ENCODE measurements at places on chromosomes 5 and 9.

- DNase-seq: no peak
Measured at GRCh38 chr5:17373406-17373805, 124.6 kb upstream of the TAF11L2 start.

DNA sequence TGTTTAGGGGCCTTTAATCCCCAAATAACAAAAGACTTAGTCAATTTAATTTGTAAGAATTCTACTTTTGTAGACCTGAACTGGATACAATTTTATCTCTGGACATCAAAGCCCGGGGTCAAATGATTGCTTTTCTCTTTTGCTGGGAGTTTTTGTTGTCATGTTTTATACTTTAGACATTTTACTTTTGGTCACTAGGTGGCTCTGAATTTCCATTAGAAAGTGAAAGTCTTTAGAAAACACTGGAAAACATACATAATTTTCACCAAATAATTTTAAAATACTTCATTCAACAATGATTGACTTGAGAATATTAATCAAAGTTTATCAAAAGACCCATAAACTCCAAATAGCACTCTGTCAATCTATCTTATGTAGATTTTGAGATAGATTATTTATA is 2.8 kb upstream of the PCA3 start:
- no peak for DNase-seq

DNA sequence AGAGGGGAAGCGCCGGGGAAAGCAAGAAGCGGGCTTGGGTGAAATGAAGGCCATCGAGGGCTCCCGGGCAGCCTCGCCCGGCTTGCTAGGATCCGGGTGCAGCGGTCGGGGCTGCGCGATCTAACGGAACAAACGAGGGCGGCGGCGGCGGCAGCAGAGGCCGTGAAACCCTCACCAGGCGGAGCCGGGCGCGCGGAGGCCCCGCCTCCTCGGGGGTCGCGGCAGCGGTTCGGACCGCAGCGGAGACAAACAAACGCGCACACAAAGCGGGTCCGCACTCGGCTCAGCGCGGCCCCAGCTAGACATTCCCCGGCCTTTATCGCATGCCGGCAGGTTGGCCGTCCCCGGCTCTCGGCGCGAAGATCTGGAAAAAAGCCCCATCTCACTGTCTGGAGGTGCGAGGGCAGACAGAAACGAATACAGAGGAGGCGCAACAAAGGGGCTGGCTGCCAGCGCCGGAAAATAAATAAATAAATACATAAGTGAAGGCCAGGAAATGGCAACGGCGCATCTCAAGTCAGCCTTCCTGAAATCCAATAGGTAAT is 10.5 kb upstream of the TRIM36 start:
- no peak for DNase-seq

- no peak for DNase-seq
Measured at GRCh38 chr9:14271093-14271673, 42.8 kb downstream of the NFIB start.

DNA sequence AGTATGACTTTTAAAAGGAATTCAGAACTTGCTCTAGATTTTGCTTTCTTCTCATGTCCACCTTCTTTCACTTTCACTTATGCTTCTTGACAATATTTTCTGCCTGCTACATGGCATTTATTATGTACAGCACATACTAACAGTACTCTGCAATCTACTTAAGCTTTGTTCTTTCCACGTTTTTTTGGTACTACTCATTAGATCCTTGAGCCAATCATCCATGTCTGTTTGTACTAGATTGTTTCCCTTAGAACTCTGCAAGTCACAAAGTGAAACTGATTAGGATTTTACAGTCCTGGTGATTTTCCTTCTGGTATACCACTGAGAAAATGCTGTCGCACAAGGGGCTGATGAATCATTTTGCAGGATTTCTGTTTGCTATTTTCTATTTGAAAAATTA is 78.3 kb downstream of the PARP8 start:
- no peak for DNase-seq

DNA sequence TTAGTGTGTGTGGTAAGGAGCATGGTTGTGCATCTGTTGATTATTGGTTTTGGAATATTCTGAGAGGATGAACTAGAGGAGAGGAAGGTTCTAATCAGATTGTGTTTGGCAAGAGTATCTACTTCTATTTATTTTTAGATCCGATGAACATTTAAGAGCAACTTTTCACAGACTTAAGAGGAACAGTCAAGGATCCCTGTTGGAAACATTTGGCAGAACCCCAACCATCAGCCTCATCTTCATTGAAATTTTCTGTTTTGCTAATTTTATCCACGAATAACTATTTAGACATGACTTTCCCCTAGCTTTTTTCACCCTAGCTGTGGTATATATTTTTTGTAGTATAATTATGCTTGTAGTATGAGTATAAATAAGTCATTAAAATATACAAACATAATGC is 868.5 kb downstream of the MAT2B start:
- DNase-seq: no peak

DNA sequence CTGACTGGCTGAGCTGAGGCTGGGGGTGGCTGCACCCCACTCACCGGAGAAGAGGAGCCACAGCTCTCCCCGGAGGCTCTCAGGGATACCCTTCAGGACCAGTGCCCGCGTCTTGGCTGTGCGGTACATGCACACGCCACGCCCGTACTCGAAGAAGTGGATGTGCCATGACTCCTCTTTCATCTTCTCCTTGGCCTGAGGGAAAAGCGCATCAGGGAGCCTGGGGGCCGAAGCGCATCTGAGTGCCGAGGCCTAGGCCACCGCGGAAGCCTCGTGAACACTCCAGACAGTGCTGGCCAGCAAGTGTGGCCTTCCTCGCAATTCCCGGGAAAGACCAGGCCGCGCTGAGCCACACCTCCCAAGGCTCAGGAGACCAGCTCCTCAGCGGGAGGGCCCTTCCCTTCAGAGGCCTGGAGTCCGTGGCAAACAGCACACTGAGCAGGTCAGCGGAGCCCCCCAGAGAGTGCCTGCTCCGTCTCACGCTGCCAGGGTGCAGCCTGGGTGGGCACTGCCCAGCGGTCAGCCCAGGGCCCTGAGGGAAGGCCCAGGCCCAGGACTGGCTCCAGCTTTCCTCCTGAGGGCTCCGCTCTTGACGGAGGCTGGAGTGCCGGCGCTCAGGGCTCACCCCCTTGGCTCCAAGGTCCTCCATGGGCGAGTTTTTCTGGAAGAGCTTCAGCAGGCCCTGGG is 20.5 kb upstream of the MRNIP start:
- DNase-seq: no peak

DNA sequence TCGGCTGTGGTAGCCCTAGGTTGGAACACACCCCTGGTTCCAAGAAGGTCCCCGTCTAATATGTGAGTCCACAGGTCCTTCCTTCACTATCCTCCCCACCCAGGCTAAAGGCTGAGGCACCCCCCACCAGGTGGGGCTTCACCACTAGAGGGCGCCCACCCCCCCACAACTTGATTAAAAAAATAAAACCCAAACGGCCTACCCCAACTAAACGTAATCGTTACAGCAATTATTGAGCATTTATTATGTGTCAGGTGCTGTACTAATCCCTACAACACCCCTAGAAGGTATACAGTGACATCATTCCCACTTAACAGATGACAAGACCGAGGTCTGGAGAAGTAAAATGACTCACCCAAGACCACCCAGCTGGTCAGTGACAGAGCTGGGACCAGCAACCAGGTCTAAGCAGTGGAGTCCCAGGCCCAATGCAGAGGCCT is 65.0 kb downstream of the FGF18 start:
- DNase-seq: peak; percentile 11

GRCh38 chr9:18245911-18246310 is 228.0 kb upstream of the ADAMTSL1 start:
- DNase-seq: no peak

GRCh38 chr5:118392491-118392890 is 595.9 kb downstream of the DTWD2 start:
- no peak for DNase-seq

GRCh38 chr9:16709924-16710323 is 160.5 kb downstream of the BNC2 start:
- no peak for DNase-seq

- DNase-seq: no peak
Measured at GRCh38 chr9:37990404-37991015, 78.5 kb downstream of the SHB start.

DNA sequence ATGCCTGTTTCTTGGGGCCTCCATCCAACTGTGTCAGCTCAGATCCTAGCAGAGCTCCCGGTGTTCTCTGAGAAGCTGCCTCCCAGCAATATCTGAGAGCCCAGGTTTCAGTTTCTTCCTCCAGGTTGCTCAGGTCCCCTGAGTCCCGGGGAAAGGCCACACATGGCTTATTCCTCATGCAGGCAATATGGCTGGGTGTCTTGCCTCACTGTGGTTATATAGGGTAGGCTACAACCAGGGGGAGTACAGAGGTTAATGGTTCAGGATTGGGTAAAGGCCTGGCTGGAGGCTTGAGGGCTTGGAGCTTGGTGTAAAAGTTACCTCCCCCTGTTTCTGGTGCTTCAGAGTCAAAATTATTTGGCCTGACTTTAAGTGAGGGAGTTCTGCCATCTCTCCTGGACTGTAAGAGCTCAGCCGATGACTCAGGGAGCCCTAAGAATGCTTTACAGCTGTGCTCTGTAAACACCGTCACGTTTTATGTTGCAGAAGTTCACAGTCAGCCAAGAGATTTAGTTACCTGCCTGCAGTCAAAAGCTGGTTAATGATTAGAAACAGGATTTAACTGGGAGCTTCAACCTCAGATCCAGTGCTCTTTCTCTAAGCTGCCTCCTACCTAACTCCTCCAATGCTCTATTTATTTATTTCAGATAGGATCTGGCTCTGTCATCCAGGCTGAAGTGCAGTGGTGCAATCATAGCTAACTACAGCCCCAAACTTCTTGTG is 24.3 kb upstream of the UBAP2 start:
- no peak for DNase-seq

GRCh38 chr9:112836394-112836793 is 54.3 kb downstream of the SLC46A2 start:
- no peak for DNase-seq

- DNase-seq: no peak
Measured at GRCh38 chr9:116689486-116690032, 2.5 kb downstream of the TRIM32 start.

DNA sequence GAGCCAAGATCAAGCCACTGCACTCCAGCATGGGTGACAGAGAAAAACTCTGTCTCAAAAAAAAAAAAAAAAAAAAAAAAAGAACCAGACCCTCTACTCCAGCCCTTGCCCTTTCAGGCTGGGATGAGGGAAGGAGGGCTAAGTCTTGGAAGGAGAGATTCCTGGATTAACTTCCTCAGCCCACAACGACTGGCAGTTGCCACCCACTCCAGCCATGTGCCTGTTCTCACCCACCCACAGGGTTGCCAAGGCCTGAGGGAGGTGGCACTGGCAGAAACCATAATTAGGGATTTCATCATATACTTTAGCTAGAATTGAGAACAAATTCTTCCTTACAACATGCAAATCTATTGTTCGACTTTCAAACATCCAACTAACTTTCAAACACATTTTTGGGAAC is 87.8 kb upstream of the SLC30A5 start:
- no peak for DNase-seq

DNA sequence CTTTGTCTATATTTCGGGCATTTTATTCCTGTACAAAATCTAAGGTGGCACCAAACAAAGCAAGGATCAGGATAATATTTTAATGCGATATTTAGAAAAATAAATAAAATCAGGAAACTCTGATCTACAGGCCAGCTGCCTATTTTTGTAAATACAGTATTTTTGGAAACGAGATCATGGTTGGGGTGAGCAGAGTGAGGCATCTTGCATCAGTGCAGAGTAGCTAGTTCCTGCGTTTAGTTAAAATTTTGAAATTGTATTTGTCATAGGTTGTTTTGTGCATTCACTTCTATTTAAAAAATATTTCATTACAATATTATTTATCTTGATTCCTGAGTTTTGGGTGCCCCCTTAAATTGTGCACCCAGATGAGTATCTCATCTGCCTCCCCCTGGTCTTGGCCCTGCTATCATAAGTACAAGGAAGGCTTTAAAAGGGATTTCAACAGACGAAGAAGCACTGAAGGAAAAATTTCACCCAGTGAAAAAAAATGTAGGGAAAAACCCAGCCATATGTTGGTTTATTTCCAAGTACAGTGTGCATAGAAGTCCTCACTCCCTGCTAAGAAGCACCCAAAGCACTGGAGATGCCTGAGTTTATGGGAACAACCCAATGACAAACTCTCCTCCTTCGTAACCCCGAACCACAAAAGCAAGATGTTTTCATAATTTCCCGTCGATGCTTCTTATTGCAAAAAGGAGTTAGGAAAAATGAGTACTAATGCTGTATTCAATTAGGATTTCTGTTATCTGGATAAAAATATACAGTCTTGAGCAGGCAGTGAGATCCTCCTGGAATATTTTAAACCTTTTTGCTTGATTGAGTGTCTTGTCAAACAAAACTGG is 304.7 kb upstream of the CLINT1 start:
- DNase-seq: no peak

GRCh38 chr9:34633851-34634550 is 3.6 kb downstream of the SIGMAR1 start:
- no peak for DNase-seq

GRCh38 chr9:128528445-128529160 is 23.8 kb upstream of the SPTAN1 start:
- no peak for DNase-seq

- no peak for DNase-seq
Measured at GRCh38 chr5:93294199-93294598, 286.8 kb downstream of the NR2F1-AS1 start.

DNA sequence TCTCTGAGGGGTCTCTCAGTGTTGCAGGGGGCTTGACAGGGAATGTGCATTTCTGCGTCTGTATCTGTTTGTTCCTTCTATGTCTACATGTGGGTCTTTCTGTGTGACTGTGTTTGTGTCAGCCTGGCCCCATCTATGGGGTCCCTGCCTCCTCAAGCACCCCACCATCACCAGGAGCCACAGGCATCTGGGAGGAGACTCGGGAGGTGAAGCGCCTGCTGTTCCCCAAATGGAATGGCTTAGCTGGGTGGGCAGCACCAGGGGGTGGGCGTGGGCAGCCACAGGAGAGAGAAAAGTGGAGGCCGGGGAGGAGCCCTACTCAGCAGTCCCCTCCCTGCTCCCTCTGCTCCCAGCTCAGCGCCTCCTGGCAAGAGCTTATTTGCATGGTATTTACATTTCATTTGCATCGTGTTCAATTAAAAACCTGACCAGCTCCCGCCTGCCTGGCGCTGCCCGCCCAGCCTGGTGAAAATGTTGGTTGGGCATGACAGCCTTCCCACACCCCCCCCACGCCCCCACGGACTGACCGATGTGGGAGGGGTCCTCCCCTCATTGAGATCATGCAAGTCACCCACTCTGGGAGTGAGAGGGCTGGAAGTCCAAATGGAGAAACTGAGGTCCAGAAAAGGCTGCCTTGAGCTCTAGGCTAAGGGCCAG is 50.5 kb downstream of the CXXC5 start:
- no peak for DNase-seq

GRCh38 chr5:74161170-74161569 is 479.4 kb downstream of the ENC1 start:
- no peak for DNase-seq

- no peak for DNase-seq
Measured at GRCh38 chr5:56507351-56507930, 274.3 kb upstream of the ANKRD55 start.

DNA sequence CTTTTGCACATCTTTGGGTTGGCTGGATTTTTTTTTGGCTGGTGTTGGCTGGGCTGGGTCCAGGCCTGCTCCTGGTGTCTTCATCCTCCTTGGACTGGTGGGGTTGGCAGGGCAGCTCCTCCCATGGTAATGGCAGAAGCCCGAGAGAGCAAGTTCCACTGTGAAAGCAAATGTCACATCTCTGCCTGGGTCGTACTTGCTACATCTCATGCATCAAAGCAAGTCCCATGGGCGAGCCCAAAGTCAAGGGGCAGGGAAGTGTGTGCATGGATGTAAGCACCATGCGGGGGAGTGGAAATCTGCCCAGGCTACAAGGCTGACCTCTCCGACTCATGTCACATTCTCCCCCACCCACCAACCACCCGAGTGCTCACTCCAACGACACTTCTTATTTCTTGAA is 26.7 kb downstream of the NKX2-5 start:
- DNase-seq: no peak
